ENCODE measurements at places on chromosomes 13 and 19.

DNA sequence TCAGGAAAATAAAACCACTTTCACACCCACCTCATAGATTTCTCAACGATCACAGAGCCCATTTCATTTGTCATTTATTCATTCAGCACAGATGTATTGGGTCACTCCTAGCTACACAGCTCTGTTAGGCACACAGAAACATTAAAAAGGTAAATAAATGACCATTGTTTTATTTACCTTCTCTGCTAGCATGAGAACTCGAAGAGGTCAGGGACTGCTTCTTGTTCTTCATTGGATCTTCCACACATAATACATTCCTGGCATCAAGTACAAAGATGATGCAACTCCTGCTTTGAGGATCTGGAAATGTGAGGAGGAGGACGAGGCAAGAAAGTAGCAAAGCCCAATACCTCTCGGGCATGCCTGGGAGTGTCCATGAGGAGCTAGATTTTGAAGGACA is 168.1 kb downstream of the RBM26 start:
- no peak for DNase-seq

DNA sequence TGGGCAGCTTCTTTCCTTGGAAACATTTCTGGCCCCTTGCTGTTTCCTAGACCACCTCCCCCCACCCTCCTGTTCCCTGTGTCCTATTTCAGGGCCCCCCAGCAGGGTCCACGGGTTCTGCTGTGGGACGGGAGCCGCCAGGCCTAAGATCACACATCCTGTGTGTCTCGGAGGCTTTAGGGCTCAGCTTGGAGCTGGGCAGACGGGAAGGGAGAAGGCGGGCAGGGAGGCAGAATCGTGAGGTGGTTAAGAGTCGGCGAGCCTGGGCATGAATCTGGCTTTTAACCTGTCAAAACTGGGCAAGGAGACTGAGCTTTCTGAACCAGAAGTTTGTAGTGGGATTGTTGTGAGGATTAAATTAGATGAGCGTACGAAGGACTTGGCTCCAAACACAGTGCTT is 4.8 kb downstream of the KCNC3 start:
- no peak for DNase-seq

DNA sequence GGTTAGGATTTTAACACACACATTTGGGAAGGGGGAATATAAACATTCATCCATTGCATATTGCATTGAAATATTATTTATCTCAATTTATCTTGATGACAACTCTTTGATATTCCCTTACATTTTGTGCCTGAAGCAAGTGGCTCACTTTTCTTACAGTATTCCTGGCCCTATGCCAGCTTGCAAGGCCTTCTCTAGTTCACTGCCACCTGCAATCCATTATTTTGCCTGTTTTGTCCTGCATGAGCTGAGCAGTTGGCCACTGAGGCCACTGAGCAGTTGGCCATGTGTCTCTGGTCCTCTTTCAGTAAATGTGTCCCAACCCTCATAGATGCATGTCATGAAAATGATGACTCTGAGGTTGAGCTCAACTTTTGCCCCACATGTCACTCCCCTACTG is 49.8 kb downstream of the CBY2 start:
- DNase-seq, result no peak

DNA sequence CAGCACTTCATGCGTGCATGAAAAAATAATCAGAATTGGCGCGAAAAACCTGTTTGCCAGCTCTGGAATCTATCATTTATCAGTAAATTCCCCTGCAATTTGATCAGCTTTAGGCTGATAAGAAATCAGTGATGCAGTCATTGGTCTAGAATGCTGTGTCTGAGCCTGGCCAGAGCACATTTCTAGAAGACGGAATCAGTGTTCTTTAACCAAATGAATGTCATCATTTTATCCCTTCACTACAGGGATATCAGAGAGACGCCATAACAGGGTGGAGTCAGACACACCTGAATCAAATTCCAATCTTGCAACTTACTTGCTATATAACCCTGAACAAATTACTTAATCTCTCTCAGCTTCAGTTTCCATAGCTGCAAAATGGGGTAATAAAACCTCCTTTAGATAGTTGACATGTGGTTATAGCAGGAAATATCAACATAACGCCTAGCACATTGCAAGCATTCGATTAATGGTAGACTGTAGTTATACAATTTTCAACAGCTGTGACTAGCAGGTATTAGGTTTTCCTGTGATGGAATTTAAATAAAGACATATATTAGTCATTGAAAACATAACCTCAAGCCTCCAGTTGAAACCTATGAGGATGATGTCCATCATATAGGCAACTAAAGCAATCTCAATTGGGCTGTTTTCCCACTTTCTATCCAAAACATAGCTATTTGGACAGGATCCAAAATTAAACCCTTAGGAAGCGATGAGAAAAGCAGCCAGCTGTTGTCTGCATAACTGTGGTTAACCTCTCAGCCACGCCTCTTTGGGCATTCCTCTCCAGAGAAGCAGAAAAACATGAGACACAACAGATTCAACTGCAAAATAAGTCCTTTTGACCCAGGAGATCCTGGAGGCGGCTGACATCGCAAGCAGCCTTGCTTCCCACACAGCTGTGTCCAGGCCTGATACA is 51.6 kb upstream of the UBL3 start:
- DNase-seq, result no peak

DNA sequence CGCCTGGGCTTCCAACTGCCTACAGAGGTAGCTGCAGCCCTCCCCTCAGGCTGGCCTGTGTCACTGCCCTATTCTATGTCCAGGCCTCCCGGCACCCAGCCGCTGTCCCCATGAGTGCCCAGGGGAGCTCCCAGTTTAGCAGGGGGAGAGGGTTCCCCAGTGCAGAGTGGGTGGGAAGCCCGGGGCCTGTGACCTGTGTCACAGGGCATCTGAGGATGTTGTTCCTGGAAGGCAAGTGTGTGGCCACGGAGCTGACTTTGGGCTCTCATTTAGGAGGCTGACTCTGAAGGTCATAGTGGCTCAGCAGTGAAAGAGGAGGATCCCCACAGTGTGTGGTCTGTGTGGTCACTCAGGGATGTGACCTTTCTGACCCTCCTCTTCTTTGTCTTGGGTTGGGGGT is 25.1 kb downstream of the PPP1R37 start:
- no peak for DNase-seq

DNA sequence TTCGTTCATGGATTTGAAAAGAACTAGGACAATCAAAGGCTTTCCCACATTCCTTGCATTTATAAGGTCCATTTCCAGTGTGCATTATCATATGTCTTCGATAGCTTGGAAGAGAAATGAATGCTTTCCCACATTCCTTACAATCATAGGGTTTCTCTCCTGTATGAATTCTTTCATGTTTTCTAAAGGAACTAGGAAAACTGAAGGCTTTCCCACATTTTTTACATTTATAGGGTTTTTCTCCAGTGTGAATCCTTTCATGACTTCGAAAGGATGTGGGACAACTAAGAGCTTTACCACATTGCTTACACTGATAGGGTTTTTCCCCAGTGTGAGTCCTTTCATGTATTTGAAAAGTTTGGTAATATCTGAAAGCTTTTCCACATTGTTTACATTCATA is 19.8 kb downstream of the ZNF709 start:
- no peak for DNase-seq

DNA sequence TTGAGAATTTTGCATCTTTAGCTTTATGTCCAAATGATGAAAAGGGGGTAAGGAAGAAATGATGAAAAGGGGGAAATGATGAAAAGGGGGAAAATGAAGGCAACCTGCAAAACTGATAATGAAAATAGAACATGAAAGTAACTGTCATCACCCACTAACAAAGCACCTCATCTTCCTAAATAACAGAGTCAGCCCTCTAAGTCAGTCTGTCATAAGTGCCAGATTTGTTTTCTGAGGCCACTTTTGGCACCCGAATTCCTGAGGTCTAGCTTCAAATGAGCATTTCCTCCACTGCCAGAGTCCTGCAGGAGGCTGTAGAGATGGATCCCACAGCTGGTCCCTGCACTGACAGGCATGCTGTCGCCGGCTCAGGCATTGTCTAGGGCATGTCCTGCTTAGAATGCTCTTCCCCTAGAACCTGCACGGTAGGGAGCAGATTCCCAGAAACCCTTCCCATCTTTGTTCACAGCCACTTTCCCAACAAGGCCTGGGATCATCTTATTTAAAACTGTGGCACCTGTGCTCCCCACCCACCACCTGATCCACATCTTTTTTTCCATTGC is 25.3 kb downstream of the RAP2A start:
- DNase-seq, result no peak

DNA sequence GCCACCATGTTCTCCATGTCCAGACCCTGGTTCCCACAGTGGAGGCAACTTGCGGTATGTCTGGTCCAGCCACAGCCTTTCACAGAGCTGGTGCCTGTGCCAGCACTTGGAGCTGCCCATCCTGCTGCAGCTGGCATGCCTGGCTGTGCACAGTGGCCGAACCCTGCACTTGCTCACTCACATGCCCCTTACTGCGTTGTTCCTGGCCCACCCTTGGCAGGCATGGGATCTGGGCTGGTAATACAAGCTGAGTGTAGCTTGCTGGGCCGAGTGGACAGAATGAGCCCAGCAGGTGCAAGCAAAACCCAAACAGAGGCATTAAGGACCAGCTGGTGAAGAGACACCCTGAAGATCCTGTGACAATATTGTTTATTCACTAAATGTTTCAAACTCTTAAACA is 583.9 kb upstream of the SLITRK6 start:
- no peak for DNase-seq

DNA sequence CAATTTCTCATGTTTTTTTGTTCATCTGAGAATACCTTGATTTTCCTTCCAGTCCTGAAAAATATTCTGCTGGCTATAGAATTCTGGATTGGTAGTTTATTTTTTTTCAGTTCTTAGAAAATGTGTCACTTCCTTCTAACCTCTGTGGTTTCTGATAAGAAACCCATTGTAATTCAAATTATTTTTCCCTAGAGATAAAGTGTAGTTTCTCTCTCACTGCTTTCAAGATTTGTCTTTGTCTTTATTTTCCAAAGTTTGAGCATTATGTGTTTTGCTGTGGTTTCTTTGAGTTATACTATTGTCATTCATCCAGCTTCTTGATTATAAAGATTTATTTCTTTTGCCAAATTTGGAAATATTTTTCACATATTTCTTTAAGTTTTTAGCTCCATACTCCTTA is 324.0 kb upstream of the SPRY2 start:
- DNase-seq, result no peak

GRCh38 chr13:95067303-95067702 is 233.9 kb downstream of the ABCC4 start:
- DNase-seq, result peak; percentile 37

GRCh38 chr13:112966776-112967175 is 2.2 kb upstream of the MCF2L start:
- no peak for DNase-seq

GRCh38 chr13:114120591-114121011 is 11.8 kb downstream of the RASA3 start:
- DNase-seq, result no peak

GRCh38 chr19:10998045-10998533 is 37.3 kb downstream of the SMARCA4 start:
- DNase-seq, result no peak

GRCh38 chr13:25468325-25469168 is 96.8 kb downstream of the ATP8A2 start:
- DNase-seq, result no peak

DNA sequence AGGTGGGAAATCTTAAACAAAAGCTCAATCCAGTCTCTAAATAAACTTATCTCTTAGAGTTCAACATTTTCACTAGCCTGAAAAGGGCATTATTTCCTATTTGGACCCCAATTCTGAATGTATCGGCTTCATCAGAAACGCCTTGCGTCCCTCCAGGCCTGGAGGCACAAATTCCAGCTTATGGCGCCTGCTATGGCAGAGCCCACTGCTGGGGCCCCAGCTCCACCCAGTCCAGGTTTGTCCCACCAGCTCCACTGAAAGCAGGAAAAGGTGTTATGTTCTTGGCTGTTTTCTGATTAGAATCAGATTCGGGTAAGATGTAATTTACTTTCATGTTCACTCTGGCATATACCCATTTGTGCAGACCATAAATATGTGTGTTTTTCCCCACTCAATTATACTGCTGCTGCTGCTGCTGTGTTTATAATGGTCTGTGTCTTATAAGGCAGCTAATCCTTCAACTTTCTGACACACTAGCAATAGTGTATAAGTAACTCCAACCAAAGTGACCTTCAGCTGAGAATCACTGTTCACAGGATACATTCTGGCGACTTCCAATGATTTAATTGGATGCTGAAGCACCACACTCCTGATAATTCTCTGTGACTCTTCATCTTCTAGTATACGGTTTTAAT is 6.4 kb downstream of the IRS2 start:
- DNase-seq, result no peak

DNA sequence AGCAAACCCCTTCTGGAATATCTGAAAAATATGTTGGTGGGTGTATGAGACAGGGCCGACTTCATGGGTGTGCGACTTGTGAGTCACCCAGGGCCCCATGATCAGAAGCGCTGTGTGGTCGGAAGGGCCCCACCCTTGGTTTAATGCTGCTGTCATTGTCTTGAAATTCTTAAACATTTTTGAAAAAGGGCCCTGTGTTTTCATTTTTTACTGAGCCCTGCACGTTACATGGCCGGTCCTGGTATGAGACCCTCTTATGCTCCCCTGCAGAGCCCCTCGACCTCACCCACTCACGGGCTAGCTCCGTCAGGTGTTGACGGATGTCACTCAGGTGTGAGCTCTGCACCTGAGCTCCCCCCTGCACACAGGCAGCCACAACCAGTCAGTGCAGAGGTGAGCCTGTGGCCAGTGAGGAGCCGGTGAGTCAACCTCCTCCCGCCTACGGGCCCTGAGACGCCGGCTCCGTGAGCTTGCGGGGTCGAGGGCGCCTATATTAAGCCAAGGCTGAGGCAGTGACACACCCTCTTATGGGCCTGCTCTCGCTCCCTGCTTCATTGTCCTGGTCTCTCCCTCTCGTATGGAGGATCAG is 27.7 kb downstream of the GADD45B start:
- DNase-seq, result peak; percentile 95

- DNase-seq, result no peak
Measured at GRCh38 chr13:42561752-42562467, 12.0 kb upstream of the TNFSF11 start.

GRCh38 chr13:46202188-46202795 is 9.4 kb upstream of the LRRC63 start:
- no peak for DNase-seq

GRCh38 chr13:24142886-24143285 is 17.6 kb upstream of the SPATA13 start:
- no peak for DNase-seq

GRCh38 chr13:42680748-42681147 is 100.6 kb upstream of the FAM216B start:
- DNase-seq, result no peak

DNA sequence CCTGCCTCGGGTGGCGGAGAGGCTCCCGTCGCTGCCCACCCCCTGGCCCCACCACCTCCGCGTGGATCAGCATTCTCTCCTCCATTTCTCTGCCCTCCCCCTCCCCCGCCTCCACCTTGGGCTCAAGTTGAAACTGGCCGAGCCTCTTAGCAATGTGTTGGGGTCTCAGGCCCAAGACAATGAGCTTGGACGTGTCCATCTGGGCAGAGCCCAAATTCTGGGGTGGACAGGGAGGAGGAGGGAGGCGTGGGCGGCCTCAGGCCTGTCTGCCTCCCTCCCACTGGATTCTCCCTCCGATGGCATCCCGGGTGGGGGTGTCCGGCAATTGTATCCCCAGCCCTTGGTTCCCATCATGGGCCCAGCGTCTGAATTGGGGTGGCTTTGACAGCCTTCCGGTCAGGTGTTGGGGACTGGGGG is 1.2 kb downstream of the CELF5 start:
- no peak for DNase-seq

GRCh38 chr19:2261438-2262172 is 5.4 kb upstream of the JSRP1 start:
- DNase-seq, result no peak

Measured in H54 (cell line).